Kidney glomerular epithelial cell (primary cell): ENCODE measurements at places on chromosomes 3 and 15.

- no peak for DNase-seq
Observed at GRCh38 chr3:143875546-143875945, 27.3 kb upstream of the SLC9A9 start.

- no peak for DNase-seq
Observed at GRCh38 chr3:73604451-73604850, 20.3 kb downstream of the PDZRN3 start.

GRCh38 chr3:115790759-115791158 is 167.4 kb downstream of the GAP43 start:
- DNase-seq, result peak; percentile 99

- DNase-seq, result no peak
Observed at GRCh38 chr15:33941279-33942063, 26.8 kb upstream of the CHRM5 start.

DNA sequence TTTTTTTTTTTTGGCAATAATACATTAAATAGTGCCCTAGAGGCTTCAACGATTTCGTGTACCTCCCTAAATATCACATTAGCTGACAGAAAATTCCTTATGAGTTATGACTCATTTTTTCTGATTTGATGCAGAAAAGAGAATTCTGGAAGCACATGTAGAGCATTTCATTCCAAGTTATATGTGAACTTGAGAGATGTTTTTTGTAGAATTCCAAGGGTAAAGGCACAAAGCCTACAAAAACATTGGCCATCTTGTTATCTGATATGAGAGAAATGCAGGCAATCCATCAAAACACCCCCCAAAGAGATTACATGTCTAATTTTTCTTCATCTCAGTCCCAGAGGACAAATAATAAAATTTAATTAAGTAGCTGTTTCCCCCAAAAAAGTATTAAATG is 6.7 kb upstream of the PFN2 start:
- DNase-seq, result no peak

DNA sequence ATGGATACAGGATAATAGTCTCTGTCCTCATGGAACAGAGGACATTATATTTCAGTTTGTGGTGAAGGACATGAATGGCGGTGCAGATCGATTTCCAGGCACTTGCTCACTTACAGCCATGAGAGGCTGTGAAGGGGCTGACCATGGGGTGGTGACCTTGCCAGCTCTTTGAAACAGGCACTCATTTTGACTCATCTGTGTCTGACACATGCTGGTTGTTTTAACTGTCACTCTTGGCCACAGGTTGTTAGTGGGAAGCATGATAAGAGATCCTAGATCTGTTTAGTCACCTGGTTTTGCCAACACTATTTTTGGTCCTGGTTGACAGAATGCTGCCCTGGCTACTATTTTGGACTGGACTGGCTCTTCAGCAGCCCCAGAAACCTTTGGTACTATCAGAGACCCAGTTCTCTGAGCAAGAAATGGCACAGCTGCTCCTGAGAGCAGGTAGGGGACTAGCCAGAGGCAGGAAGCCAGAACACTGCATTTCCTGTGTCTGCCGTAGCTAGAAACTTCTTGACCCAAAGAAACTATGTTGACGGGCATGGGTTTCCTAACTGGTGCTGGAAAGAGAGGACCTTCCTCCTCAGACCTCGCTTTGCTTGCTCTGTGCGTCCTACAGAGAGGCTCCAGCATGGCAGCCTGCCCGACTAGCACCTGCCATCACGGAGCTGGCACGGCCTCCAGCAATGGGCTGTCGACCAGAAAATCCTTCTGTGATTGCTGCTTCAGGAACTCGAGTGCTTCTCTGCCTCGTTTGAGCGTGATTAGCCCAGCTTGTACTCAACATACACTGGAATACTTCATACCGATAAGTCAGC is 6.3 kb downstream of the PXYLP1 start:
- no peak for DNase-seq

DNA sequence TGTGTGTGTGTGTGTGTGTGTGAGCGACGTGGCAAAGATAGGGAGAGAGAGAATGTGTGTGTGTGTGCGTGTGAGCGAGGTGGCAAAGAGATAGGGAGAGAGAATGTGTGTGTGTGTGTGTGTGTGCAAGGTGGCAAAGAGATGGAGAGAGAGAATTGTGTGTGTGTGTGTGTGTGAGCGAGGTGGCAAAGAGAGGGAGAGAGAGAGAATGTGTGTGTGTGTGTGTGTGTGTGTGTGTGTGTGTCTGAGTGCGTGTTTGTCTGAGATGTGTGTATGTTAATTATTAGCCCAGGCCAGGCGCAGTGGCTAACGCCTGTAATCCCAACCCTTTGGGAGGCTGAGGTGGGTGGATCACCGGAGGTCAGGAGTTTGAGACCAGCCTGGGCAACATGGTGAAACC is 154.6 kb upstream of the RGMA start:
- no peak for DNase-seq

- no peak for DNase-seq
Observed at GRCh38 chr3:49131040-49131439, 1.8 kb downstream of the LAMB2 start.

DNA sequence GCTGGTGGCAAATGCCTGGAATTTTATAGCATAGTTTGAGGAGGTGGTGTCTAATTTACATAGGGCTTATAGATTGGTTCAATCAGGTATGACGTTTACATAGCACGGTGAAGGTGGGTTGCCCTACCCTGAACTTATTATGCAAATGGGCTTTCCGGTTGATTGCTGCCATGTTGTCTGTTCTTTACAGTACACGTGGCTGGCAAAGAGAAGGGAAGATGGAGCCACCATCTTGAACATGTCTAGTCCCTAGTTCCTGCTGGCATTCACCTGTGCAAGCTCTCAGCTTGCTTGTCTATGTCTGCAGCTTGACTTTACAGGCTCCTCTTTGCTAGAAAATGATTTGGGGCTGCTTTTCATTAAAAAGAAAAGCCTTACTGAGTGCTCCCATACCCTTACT is 14.0 kb upstream of the STAC start:
- DNase-seq, result no peak

DNA sequence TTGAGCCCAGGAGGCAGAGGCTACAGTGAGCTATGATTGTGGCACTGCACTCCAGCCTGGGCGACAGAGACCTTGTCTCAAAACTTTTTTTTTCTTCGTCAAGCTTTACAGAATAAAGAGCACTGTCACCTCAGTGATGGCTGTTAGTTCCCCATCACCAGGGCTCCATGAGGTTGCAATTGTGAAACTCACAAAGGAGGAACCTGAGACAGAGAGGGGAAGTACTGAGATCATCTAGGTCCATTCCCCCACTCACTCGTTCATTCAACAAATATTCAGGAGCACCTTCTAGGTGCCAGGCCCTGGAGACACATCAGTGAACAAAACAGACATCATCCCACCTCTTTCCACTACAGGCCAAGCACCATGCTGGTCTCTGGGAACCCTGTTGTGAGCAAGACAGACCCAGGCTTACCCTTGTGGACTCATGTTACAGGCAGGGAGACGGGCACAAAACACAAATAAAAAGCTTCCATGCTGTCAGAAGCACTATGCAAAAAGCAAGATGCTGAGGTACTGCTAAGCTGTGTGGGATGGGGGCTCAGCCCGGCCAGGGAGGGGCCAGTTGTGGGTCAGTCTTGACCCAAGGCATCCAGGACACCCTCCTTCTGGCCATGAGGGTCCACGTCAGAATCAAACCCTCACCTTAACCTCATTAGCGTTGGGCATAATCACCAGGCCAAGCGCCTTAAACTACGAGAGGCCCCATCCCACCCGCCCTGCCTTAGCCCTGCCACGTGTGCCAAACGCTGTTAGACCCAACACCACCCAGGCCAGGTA is 2.1 kb upstream of the RHO start:
- no peak for DNase-seq
